Tongue (tissue), 3 donors: ENCODE measurements at places on chromosomes 2 and 18.

GRCh38 chr18:53567929-53568574 lies 656.4 kb downstream of the MBD2 start:
- DNase-seq: peak; percentile 50

DNA sequence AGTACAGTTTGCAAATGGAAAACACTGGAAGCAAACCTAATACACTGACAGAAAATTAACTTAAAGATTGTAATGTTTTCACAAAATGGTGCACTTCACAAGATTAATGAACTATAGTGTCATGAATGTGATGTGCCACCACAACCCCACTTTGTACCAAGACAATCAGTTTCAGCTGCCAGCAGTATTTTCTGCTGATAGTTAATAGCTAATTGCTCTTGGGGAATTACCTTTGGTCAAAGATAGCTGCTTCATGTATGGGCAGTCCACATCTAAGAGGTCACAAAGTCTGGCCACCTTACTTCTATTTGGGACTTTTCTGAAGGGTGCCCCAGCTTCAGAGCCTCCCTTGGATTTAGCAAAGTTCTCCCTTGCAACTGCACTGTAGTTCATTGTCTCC lies 254.0 kb downstream of the CALCRL start:
- no peak for DNase-seq

- DNase-seq: no peak
Observed at GRCh38 chr18:7950380-7951136, 383.4 kb downstream of the PTPRM start.

DNA sequence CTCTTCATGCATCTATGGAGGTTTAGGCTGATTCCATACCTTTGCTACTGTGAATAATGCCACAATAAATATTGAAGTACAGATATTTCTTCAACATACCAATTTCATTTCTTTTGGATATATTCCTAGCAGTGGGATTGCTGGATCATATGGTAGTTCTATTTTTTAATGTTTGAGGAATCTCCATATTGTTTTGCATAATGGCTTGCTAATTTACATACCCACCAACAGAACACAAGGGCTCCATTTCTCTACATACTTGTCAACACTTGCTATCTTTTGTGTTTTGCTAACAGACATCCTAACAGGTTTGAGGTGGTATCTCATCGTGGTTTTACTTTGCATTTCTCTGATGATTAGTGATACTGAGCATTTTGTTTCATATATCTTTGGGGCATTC lies 253.2 kb downstream of the ZNF804A start:
- no peak for DNase-seq

DNA sequence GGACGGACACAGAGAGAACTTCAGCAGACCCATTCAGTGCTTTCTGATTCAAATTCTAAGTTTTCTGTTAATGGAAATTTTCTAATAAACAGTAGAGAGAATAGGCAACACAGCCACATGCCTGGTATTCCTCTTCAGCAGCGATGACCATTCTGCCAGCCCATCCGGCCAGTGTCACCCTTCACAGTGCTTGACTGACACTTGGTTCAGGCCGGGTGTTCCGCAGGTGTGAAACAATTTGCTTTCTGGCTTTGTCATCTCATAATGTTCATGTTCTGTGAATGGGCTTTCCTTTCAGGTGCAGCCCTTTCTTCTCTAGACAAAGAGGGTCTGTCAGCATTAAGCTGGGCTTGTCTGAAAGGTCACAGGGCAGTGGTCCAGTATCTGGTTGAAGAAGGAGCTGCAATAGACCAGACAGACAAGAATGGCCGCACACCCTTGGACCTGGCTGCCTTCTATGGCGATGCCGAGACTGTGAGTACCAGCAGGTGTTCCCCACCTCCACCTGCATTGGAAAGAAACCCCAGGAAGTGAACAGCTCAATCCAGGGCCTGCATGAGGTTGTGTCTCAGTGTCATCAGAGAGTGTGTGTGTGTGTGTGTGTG lies 67.0 kb downstream of the WDSUB1 start:
- DNase-seq: no peak

GRCh38 chr2:23065936-23066335 lies 319.0 kb upstream of the KLHL29 start:
- no peak for DNase-seq

GRCh38 chr18:64674694-64675093 lies 525.8 kb upstream of the LINC00305 start:
- no peak for DNase-seq

GRCh38 chr2:112276954-112277353 lies 1.6 kb downstream of the ZC3H6 start:
- no peak for DNase-seq

DNA sequence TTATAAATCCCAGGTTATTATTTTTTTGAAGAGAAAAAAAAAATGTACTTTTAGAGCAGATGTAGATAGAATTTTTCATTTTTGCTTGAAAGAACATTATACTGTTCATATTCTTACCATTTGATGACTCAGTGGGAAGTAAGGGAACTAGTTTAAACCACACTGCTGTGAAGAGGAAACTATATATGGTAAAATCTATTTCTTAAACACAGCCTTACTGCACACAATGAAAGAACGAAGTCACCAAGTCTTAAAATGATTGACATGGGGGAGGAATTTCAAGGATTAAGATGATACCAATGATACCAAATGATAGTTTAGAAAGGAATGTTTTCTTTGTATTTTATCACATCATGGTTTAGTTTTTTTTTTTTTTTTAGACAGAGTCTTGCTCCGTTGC lies 5.0 kb downstream of the ACTR2 start:
- DNase-seq: no peak

- no peak for DNase-seq
Observed at GRCh38 chr2:240155745-240156390, 15.4 kb upstream of the OTOS start.

- DNase-seq: no peak
Observed at GRCh38 chr18:78403371-78403770, 576.2 kb upstream of the SALL3 start.

DNA sequence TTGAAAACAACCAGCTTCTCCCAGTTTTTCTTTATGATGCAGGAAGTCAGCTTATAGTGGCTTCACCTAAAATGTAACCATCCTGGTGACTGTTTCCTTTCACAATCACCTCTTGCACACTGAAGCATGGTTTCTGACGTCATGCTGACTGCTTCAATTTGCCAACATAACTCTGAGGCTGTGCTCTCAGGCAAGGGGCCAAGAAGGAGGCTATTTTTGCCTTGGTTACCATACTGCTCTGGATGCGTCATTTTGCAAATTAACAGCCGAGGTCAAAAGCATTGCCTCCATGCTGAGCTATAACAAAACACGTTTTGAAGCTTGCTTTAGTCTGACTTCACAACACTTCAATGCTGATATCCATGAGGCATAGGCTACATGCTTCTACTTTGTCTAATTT lies 397.8 kb downstream of the METTL4 start:
- peak; percentile 48 for DNase-seq

GRCh38 chr2:8644605-8645175 lies 37.2 kb upstream of the ID2 start:
- DNase-seq: no peak

GRCh38 chr2:273333-273732 lies 8.6 kb downstream of the ACP1 start:
- DNase-seq: no peak

GRCh38 chr18:34397286-34397896 lies 172.7 kb upstream of the NOL4 start:
- DNase-seq: no peak

DNA sequence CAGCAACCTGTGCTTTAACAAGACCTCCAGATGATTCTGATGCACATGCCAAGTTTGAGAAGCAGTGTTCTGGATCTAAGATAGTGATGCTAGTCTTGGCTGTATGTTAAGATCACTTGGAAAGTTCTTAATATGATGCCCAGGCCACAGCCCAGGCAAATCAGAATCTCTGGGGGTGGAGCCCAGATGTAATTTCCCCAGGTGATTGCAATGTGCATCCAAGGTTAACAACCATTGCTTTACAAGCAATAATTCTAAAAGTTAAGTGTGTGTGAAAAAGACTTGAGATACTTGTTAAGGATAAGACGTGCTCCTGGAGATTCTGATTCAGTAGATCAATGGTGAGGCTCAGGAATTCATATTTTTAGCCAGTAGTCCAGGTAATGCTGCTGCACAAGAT lies 44.3 kb upstream of the MYO1B start:
- DNase-seq: no peak
